IPS DF 6.9 (cell line): ENCODE measurements at places on chromosomes 5 and 9.
A peak's percentile ranks its signal among the peaks of the same experiment; 100 is the strongest.

DNA sequence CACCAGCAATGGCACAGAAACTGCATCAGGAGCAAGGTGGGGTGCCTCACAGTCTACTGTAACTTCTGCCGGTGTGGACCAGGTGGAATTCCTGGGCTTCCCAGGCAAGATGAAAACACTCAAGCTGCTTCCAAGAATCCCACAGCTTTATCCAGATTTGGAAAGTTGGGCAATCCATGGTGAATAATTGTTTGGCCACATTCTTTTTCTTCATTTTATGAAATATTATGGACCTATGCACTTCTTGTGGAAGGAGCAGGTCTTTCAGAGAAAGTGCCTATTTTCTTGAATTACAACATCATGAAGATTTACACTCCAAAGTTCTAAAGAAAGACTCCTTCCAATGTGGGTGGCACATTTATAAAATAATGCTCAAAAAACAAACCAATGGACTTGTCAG, 503.6 kb downstream of the SEMA5A start:
- DNase-seq, result no peak

DNA sequence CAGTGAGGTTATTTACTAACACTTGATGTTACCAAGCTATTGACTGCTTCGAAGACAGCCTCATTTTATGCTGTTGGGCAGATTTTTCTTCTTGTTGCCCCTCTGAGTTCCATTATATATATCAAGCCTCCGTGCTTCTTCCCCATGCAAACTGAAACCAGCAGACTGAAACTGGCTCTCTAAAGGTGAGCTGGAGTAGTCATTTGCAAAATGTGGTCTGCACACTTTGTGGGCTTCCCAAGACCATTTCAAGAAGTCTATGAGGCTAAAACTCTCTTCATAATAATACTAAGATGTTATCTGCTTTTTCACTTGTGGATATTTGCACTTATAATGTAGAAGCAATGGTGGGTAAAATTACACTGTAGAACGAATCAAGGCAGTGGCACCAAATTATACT, 13.9 kb downstream of the SLC36A1 start:
- no peak for DNase-seq

GRCh38 chr5:149268928-149269557, 2.6 kb upstream of the AFAP1L1 start:
- DNase-seq, result no peak

DNA sequence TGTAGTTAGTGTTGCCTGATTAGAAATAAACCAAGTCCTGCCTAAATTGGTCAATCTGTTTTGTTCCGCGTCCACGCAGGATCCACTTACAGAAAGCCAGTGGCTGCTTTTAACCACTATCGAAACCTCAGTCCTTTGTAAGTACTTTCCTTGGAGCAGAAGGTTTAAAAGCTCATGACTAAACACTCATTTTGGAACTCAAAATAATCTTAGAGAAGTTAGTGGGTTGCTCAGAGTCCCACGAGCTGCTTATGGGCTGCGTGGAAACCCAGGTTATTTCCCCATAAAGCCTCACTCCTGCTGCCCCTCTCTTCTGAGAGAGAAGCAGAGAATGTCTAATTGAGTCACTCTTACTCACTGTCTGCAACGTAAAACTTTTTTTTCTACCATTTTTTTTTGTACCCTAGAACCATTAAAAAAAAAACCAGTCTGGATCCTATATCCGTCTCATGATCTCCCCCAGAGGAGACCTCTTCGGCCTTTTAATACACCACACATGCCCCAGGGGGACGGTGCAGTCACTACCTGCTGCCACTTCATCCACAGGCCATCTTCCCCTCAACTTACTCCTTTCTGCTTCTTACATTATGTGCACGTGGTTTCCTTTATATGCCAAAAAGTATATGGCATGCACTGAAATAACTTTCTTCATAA, 7.6 kb downstream of the BASP1 start:
- no peak for DNase-seq

DNA sequence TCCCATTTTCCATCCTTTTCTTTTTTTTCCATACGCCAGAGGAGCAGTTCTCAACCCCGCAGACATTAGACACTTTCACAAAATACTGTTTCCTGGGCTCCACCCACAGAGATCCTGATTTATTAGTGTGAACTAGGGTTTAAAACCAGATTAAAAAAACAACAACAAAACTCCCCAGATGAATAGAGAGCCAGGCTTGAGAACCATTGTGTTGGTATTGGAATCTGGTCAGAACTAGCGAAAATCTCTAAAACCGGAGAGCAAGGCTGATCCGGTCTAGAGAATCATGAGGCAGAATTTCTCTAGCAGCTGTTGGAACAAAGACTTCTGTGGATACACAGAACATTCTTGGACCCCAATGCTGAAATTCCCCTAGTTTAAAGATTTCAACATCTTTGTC, 173.0 kb downstream of the PCSK1 start:
- DNase-seq, result no peak

DNA sequence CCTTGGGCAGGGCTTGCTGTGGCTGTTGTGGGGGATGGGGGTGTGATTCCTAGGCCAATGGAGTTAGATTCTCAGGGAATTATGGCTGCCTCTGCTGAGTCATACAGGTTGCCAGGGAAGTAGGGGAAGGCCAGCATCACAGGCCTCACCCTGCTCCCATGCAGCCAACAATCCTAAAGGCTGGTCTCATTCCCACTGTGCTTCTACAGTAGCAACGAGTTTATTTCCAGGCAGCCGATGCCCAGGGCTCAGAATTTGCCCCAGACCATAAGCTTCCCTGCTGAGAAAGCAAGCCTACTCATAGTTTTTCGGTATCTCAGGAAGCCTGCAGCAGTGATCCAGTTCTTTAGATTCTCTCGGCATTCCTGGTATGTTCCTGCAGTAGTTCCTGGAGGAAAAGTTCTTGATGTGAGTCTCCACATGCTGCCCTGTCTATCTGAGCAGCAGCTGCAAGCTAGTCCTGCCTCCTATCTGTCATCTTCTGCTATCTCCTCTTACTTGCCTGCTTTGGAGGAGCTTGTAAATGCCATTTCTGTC, 59.3 kb upstream of the SELENOP start:
- DNase-seq, result no peak

GRCh38 chr9:117178596-117179375, 236.1 kb downstream of the ASTN2 start:
- DNase-seq, result no peak

GRCh38 chr9:108838017-108838416, 17.8 kb downstream of the ACTL7B start:
- no peak for DNase-seq

DNA sequence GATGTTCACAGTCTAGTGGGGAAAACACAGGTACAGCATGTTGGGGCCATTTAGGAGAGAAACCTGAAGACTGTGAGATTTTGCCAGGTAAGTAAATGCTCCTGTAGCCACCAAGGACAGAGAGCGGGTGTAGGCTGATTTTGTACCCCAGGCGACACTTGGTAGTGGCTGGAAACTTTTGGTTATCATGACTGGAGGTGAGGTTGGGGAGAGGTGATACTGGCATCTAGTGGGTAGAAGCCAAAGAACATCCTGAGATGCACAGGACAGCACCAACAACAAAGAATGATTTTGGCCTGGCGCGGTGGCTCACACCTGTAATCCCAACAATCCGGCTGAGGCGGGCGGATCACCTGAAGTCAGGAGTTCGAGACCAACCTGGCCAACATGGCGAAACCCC, 38.8 kb upstream of the PWWP2A start:
- DNase-seq, result no peak

- no peak for DNase-seq
Measured at GRCh38 chr5:9350301-9350797, 195.5 kb downstream of the SEMA5A start.

GRCh38 chr5:107169867-107170266, 500.9 kb downstream of the EFNA5 start:
- no peak for DNase-seq

- DNase-seq, result no peak
Measured at GRCh38 chr9:103819936-103820335, 274.2 kb upstream of the SMC2 start.

DNA sequence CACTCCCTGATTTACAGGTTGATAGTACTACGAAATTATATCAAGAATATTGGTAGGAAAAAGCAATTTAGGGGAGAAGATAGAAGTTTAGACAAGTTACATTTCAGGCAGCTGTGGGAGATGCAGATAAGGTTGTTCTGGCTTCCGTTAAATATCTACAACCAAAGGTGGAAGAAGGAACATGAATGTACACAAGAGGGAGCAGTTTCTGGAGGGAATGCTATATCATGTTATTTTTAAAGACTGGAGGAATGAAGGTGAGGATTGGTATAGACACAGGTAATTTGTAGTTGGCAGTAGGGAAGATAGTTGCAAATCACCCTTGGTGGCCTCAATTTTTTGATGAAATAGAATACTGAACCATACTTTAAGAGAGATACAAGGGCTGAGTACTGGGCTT, 187.3 kb upstream of the NMUR2 start:
- no peak for DNase-seq

DNA sequence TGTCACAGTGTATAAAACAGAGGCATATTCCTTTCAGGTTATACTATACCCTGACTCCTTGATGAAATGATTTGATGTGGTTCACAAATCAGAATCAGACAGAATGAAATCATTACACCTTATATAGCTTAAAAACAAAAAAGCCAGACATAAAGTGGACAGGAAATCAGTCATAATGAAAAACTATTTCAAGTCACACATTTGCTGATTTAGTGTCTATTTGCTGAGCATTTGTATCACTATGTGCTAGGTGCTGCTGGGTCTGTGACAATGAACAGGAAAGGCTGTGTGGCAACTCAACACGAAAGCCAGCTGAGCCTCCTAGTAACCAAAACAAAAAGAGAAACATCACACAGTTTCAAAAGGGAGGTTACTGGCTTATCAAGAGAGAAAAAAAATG, 194.0 kb downstream of the EFNA5 start:
- DNase-seq, result no peak

DNA sequence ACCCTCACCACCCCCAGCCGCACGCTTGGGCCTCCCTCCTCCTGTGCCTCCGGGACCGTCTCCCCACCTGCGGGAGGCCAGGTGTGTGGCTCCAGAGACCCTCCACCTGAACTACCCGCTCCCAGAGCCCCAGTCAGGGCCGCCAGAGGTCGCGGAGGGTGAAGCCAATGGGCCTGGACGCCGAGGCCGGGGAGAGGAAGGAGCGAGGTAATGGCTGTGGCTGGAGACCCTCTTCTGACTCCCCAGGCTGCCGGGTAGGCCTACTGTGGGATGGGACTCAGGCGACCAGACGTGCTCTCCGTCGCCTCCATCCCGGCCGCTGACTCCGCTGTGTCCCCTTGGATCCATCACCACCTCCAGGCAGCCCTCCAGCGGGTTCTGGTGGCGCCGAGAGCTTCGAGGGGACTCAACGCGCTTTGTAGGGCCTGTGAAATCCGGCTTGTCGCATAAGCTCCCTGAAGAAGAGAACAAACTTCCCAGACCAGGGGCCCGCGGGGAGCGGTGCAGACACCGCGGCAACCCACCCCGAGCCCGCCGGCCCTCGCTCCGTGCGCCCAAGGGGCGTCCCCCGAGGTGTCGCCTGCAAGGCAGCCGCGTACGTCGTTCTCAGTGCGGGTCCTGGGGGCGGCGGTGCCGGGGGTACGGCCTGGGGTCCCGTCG, 12.6 kb downstream of the IRX2 start:
- no peak for DNase-seq

DNA sequence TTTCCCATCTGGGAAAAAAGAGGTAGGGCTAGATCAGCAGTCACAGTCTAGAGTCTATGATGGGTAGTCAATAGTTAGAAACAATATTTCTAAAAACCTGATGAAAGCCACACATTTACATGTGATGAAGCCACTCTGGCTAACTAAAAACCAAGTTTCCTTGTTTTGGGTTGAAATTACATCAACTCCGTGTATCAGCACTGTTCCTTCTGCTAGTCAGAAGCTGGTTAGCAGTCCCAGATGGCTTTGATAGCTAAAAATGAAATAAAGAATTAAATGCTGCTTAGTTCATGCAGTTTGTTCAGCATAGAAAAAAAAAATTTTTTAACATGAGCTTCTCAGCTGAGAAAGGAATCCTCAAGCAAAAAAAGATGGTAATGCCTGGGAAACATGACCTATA, 136.7 kb downstream of the FAM114A2 start:
- no peak for DNase-seq

GRCh38 chr5:150256410-150257064, 33.0 kb downstream of the CAMK2A start:
- DNase-seq, result peak; percentile 18

- DNase-seq, result no peak
Measured at GRCh38 chr5:165714598-165714997, 2209.2 kb downstream of the MAT2B start.

DNA sequence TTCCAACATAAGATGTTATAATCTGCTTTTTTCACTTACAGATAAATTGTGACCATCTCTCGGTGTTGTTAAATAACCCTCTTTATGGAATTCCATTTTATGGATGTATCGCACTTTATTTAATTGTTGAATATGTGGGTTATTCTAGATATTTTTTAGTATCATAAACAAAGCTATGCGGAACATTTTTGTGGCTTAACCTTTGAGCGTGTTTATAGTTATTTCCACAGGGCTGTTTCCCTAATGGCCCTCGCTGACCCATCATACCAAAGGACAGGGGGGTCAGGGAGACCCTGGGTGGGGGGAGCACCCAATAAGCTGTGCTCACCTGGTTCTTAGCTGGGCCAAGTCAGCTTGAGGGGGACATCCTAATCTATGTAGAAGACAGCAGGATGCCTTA, 65.3 kb downstream of the NDST1 start:
- DNase-seq, result no peak

DNA sequence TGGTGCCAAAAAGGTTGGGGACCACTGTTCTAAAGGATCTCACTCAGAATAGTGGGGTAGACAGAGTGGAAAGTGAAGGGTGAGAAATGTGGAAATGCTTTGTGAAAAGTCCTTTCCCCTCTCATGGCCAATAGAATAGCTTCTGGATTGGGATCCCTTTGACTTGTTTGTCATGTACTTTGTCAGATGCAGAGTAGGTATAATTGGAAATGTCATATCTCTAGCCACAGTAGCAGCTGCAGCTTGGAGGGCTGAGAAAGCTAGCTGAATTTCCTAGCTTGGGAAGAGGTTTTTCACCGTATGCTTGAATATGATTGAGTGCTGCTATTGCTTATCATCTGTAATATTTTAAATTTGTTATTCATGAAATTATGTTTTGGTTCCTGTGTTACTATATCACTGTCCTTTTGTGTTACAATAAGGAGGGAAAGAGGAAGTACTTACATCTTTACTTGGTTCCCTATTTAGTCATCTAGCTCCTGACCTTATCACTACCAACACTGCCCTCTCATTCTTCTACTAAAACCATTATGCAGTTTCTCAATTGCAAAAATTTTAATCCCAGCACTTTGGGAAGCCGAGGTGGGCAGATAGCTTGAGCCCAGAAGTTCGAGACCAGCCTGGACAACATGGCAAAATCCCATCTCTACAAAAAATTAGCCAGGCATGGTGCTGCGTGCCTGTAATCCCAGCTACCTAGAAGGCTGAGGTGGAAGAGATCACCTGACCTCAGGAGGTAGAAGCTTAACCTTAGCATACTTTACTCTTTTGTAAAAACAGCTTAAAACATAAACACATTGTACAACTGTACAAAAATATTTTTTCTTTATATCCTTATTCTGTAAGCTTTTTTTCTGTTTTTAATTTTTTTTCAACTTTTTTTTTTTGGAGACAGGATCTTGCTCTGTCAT, 12.4 kb downstream of the SLC30A5 start:
- no peak for DNase-seq
